ENCODE measurements at places on chromosomes 1 and 21.

GRCh38 chr1:213138892-213139291 lies 87.9 kb downstream of the RPS6KC1 start:
- DNase-seq: no peak

DNA sequence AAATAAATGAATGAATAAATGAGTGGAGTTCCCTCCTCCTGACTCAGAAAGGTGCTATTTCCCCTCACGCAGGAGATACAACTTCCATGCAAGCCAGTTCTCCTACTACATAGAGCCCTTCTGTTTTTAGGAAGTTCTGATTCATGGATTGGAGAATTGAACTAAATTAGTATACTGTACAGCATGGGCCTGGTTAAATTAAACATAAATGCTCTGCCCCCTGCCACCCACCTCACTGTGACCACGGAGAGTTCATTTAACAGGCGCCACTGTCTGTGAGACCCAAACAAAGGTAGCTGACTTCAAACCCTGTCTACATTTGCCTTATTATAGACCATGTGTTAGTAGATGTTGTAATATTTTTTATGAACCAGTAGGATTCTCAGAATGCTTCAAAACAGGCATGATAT lies 9.1 kb upstream of the IRF2BP2 start:
- no peak for DNase-seq

- DNase-seq: no peak
Observed at GRCh38 chr1:99438656-99439230, 174.5 kb downstream of the PLPPR4 start.

DNA sequence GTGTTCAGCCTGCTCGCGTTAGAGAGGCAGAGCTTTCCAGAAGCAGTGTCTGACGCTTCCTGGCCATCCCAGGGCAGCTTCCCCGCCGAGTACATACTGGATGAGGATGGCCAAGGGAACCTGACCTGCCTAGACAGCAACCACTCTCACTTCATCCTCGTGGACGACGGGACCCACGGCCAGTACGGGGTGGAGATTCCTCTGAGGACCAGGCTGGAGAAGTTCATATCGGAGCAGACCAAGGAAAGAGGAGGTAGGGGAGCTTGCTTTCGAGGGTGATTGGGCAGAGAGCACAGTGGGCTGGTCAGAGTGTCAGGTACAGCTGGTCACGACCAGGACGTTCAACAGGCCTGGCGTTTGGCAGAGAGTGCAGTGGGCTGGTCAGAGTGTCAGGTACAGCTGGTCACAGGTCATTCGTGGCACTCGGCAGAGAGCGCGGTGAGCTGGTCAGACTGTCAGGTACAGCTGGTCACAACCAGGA lies 22.4 kb downstream of the TRPM2 start:
- DNase-seq: no peak

- DNase-seq: no peak
Observed at GRCh38 chr1:202112859-202113689, 9.6 kb upstream of the GPR37L1 start.

GRCh38 chr1:192691041-192691440 lies 55.1 kb downstream of the RGS13 start:
- DNase-seq: no peak

- DNase-seq: no peak
Observed at GRCh38 chr1:48750109-48750508, 26.6 kb downstream of the BEND5 start.

GRCh38 chr1:40003156-40004093 lies 37.1 kb upstream of the CAP1 start:
- no peak for DNase-seq

- no peak for DNase-seq
Observed at GRCh38 chr1:81801651-81802456, 1.1 kb downstream of the ADGRL2 start.

- DNase-seq: no peak
Observed at GRCh38 chr1:195097316-195097715, 1510.9 kb downstream of the KCNT2 start.

GRCh38 chr1:85149805-85150204 lies 51.0 kb downstream of the SYDE2 start:
- DNase-seq: no peak

DNA sequence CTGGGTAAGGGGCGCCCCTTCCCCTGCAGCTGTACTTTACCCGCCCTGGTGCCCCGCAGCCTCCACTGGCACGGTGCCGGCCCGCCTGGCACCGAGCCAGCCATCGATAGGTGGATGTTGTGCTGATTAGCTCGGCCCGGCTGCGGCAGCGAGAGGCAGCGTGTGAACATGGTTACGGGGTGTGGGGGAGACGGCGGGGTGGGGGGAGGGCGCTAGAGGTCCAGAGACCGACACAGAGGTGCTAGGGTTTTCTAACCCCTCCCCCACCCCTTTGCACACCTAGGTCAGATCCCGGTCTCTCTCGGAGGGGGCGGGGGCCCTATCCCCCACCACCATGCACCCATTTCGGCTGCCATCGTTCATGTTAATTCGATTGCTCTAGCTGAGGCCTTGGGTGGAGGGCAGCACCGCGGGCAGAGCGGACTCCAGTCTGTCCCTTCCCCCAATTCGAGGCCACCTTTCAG lies 6.7 kb downstream of the EFNA4 start:
- no peak for DNase-seq

GRCh38 chr21:39096754-39097153 lies 86.5 kb downstream of the PSMG1 start:
- no peak for DNase-seq

DNA sequence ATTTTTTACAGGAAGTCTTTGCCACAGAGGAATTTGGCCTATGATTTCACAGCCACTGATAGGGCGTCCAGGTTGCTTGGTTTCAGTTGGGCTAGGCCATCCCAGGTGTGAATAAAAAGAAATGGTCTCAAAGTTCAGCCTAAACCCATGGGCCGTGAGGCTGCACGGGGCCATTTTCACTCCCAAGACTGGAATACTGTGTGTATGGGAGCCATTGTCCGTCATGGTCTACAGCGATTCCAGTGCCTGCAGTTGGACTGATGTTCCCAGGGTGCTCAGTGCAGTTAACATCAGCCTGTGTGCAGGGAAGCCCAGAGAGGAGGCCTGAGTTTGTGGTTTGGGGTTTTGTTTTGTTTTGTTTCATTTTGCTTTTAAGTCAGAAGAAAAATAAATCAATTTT lies 133.2 kb downstream of the ADSS2 start:
- no peak for DNase-seq

DNA sequence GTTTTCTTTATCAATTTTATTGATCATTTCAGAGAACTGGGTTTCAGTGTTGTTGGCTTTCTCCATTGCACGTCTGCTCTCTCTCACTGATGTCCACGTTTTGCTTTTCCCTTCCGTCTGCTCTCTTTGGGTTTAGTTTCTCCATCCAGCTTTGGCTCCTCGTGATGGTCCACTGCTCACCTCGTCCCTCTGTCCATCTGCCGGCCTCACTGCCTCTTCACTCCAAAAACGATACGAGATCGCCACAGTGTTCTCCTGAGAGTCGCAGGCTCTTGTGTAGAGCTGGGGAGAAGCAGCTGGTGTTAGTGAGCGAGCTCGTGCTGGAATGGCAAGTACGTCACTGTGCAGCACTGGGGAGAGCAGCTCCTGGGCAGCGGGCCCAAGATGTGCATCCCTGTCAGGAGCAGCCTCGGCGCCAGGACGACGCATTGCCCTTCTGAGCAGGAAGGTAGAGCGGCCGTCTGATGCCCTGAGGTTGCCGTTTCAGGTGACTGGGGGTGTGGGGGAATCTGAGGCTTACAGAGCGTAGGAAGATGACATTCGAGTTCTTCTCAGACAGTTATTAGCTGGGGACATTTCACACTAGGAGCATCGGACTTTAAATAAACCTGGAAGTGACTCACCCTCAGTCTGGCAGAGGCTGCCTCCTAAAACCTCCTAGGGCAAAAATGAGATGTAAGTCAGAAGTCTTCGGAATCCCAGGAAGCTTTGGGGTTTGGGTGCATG lies 31.4 kb upstream of the PCBP3 start:
- no peak for DNase-seq

- DNase-seq: no peak
Observed at GRCh38 chr1:235095938-235096562, 32.6 kb downstream of the TOMM20 start.

GRCh38 chr21:15437883-15438282 lies 291.9 kb upstream of the USP25 start:
- DNase-seq: no peak

DNA sequence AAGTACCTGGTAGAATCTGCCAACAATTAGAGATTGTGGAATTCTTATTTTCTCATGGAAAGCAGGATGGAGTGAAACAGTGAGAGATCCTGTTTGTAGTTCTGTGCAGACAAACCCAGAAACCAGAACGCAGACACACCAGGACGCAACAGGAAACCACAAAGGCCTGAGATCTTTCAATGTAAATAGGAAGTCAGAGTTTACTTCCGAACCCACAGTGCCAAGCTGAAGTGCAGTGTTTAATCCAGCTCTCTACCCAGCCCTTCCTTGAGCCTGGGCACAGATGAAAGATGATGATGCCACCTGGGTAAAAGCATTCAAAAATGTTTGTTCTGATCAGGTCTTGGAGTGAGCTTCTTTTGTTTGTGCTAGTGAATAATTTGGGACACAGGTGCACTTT lies 244.2 kb upstream of the HOOK1 start:
- DNase-seq: no peak

GRCh38 chr1:61301824-61302657 lies 219.7 kb downstream of the NFIA start:
- DNase-seq: no peak

DNA sequence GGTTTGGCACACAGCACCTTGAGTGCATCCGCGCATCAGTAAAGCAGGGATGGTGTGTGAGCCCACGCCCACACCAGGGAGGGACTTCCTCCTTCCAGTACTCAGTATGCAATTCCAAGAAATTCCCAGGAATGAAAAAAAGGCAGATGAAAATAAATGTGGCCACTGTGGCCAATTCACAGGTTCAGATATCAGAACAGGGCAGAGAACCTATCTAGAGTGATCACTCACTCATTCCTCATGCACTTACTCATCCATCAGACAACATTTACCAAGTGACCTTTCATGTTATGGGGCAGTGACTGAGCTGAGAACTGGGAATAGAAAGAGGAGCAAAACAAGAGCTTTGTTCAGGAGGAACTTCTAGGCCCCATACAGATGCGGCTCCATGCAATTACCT lies 113.7 kb downstream of the ZSCAN20 start:
- no peak for DNase-seq

DNA sequence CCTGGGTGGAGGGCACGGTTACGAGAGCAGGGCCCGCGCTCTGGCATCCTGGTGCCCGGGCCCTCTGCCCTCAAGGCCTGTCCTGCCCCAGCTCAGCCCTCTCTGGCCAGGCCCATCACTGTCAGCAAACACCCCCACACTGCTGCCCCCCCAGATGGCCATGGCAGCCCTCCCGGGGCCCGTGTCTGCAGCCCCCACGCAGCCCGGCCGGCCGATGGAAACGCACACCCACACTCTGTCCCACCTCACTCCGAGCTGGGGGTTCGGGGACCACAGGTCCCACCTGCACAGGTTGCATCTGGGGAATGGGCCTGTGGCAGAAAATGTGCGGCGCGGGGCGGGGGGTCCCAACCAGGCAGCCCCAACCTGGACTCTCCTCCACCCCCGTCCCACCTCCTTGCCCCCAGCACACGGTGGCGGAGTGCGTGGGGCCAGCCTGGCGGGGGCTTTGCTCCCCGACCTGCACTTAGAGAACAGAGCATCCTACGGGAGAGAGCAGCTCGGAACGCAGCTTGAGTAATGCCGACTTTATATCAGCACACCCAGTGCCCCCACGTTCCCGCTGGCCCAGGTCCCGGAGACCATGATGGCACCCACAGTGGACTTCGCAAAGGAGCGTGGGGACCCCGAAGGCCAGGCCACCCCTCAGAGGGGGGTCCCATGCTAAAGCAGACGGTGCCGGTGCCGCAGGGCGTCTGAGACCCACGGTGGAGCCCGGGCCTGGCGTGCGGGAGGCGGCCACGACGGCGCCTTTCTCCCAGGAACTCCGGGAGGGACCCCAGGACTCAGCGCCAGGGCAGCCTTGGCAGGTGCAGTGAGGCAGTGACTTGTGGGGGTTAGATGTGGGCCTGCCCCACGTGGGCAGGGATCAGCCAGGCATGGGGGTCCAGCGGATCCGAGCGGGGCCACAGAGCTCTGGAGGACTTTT lies 7.5 kb upstream of the RNF223 start:
- no peak for DNase-seq

DNA sequence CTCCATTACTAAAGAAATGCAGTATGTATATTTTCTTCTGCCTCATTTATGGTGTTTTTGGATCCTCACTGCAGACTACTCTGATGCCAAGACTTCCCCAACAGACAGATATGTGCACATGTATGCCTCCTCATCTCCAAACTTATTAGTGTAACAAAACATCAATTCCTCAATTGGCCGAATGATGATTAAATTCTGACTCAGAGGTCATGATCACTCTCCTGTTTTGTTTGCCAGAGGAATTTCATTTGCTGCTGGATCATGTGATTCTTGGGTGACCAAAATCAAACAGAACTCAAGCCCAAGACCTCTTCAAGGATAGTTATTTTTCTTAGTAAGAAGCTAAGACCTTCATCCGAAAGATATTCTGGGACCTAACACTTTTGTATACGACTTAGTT lies 227.6 kb downstream of the LMO4 start:
- DNase-seq: no peak

GRCh38 chr1:191528275-191528674 lies 630.0 kb upstream of the RGS18 start:
- no peak for DNase-seq

- DNase-seq: no peak
Observed at GRCh38 chr1:167756730-167757405, 35.1 kb downstream of the MPZL1 start.

GRCh38 chr1:15380601-15381508 lies 28.8 kb upstream of the EFHD2 start:
- no peak for DNase-seq

GRCh38 chr1:96472471-96472870 lies 249.1 kb upstream of the PTBP2 start:
- DNase-seq: no peak

DNA sequence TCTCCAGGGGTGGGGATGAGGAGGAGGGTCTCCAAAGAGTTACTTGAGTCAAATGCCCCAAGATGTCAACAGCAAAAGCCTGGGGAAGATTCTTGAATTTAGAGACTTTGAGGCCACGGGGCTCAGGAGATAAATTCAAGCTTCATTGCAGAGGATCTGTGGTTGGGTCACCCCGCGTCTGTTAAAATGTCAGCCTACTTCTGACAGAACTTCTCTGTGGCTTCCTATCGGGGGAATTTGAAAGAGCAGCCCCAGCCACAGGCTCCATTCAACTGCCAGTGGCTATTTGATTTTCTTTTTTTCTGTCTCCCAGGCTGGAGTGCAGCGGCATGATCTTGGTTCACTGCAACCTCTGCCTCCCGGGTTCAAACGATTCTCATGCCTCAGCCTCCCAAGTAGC lies 62.5 kb upstream of the EFHD2 start:
- DNase-seq: no peak

GRCh38 chr1:80218112-80218511 lies 1211.6 kb upstream of the ADGRL4 start:
- DNase-seq: no peak

- no peak for DNase-seq
Observed at GRCh38 chr1:58038574-58038973, 508.0 kb downstream of the OMA1 start.

All from activated CD4-positive, alpha-beta T cell treated with anti-CD3 and anti-CD28 coated beads, Interleukin-2, amount 50 U/mL, for 4 hours (primary cell).